Mesothelial cell of epicardium (in vitro differentiated cells): ENCODE measurements at places on chromosomes 2 and 18. TPM values are rescaled to one million over a fixed set of nuclear protein-coding genes. Genes with fewer than 3 reads are reported as not detected.

KIF3C gene
- total RNA-seq = 31.9 to 39.5 TPM (median 39.5 TPM) in 3 replicates

ABCB11 gene
- total RNA-seq = 0.02 to 0.18 TPM (median 0.07 TPM) in 3 replicates

CXCR1 gene
- total RNA-seq = not detected in 3 replicates

TMEM182 gene
- 7.1 to 9.1 TPM (median 8.0 TPM) in 3 replicates for total RNA-seq

PAIP2B gene
- 10.3 to 11.3 TPM (median 10.8 TPM) in 3 replicates for total RNA-seq

- DNase-seq = no peak
Observed at GRCh38 chr2:232592772-232593395, 40.5 kb upstream of the EFHD1 start.

GRCh38 chr2:134670955-134671354, 47.8 kb downstream of the TMEM163 start:
- no peak for DNase-seq

GRCh38 chr18:2887470-2887869, 40.7 kb downstream of the EMILIN2 start:
- no peak for DNase-seq

- no peak for DNase-seq
Observed at GRCh38 chr2:78682781-78683180, 342.7 kb upstream of the REG3G start.

- DNase-seq = no peak
Observed at GRCh38 chr2:192161656-192162290, 33.0 kb downstream of the TMEFF2 start.

- DNase-seq = no peak
Observed at GRCh38 chr2:96072746-96073145, 38.0 kb upstream of the GPAT2 start.

DNA sequence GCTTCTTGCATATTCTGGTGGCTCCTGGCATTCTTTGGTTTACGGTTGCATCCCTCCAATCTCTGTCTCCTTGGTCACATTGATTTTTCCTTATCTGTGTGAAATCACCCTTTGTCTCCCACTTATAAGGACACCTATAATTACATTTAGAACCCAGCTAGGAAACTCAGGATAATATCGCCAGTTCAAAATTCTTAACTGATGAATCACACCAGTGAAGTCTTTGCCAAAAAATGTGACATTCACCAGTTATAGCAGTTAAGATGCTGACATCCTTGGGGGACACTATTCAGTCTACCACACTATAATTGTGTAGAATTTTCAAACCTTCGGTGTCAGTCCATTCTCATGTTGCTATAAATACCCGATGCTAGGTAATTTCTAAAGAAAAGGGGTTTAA, 320.2 kb downstream of the TMX3 start:
- no peak for DNase-seq

GRCh38 chr2:146123714-146124113, 1603.8 kb upstream of the ZEB2 start:
- no peak for DNase-seq

DNA sequence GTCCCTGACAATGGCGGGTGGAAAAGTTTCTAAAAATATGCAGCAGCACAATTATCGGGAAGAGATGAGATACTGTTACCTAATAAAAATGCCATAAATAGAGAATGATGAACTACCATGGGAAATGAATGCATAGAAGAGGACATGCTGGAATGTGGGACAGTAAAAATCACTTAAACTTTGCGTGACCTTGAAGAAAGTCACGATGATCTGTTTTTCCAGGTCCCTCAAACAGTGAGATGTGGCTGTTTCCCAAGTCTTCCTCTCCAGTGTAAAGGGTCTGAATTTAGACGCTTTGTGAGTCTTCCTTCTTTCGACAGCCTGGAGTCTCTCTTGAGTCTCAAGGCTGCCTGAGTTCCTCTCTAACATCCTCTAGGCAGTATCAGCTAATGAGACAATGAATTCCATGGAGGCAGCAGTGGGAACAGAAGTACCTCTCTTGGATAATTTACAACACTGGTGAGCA, 1.4 kb downstream of the CLUL1 start:
- DNase-seq = no peak

DNA sequence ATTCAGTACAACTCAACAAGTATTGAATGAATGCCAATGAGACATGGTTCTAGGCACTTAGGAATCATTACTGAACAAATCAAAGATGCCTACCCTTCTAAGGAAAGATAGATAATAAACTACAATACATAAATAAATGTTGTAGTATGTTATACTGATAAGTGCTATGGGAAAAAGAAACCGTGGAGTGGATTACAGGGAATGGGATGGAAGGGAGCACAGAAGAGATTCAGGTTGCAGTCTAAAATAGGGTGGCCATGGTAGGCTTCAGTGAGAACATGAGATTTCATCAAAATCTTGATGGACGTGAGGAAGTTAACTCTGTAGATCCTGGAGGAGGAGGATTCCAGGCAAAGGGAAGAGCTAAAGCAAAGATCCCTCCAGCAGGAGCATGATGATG, 17.9 kb upstream of the CREB1 start:
- DNase-seq = no peak

GRCh38 chr2:239720361-239721360, 304.5 kb downstream of the NDUFA10 start:
- no peak for DNase-seq

DNA sequence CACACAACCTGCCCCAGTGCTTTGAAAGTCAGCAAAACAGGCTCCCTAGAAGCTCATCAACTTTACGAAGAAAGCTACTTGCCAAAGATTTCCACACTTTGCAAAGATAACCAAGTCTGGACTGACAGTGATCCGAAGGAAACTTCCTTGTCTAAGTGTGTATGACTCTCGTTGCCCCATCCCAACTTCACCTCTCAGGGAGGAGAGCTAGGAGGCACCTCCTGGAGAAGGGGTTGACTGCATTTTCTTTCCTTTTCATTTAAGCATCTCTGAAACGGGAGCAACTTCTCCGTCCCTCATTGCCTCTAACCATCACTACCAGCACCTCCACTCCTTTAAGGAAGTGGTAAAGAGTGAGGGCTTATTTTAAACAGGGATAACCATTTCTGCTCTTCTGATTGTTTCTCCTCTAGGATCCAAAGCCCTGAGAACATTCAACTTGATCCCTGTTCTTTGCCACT, 7.0 kb downstream of the ZEB2 start:
- DNase-seq = no peak

GRCh38 chr2:30109856-30110255, 37.0 kb upstream of the YPEL5 start:
- no peak for DNase-seq

- DNase-seq = no peak
Observed at GRCh38 chr2:137689549-137689948, 274.7 kb upstream of the HNMT start.

DNA sequence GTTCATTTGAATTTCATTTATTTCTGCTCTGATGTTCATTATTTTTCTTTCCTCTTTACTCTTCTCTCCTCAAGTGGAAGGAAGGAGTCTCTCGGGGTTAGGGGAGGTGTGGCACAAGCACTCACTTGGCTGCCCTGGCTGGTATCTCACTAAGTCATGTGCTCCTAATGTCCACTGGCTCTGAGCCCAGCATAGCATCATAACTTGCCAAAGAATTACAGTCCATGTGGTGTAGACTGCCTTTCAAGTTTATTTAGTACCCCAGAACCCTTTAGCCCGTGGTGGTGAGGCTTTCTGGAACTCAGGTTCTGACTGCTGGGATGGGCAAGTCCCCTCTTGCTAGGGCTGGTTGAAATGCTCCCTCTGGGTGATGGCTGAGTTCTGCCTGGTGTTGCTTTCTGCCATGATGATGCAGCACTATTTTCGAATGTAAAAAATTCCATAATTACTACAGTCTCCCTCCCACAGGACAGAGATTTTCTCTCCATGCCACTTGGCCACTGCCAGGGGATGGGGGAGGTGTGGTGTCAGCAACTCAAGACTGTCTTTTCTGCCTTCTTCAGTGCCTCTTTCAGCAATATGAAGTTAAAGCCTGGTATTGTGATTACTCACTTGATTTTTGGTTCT, 22.2 kb downstream of the SPAG16 start:
- no peak for DNase-seq

DNA sequence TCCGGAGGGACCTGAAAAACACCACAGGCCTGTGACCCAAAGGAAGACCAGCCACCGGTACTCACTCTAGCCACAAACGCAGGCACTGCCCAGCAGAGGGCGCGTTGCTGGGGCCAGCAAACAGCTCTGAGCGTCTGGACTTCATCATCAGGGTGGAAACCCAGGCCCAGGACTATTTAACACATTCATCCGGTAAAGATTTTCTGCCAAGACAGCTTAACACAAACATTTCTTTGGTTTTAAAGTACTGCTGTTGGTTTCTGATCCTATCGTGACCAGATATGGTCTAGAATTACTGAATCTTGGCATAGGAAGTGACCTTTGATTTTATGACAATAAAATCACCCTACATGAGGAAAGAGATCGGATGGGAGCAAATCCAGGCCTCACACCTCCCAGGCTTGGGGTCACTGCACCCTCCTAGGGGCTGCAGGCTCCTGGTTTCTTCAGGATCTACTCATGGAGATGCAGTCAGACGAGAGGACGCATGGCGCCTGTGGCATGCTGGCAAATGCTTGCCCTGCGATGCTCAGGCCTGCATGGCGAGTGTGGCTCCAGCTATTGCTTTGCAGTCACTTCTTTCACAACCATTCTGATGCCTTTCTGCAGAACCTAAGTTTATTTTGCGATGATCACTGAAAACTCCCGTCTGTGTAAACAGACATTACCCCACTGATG, 130.4 kb downstream of the COL4A4 start:
- DNase-seq = peak; percentile 34

DNA sequence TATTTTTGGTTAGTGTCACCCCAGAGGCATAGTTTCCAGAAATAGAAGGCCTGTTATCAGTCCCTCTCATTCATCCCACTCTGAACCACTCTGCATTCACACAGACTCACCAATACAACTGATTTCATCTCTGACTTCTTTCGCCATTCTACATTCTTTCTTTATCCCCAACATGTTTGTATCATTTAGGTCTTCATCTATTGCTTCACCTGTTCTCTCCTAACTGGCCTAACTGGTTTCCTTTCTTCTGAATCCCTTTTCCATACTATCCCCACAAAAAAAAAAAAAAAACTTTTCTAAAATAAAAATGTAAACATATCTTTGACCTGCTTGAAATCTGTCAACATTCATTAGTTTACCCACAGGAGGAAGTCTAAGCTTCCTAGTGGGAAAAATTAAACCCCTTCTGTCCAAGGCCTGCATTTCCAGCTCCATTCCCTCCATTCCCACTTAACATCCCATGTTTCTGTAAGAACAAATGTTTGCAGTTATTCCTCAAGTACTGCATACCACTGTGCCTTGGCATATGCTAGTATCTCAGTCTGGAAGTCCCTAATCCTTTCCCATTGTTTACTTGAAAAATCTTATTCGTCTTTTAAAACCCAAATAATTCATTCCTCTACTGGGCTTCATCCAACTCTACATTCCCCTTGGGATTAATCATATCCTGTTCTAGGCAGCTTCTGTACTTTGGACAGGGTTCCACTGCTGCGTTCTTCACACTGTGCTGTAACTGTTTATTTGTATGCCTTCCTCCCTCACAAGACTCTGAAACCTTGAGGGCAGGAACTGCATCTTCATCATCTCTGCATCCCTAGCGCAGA, 68.5 kb downstream of the FIGN start:
- no peak for DNase-seq
